ENCODE measurements at places on chromosomes 5 and 9.

- no peak for DNase-seq
Observed at GRCh38 chr9:136044971-136045594, 50.0 kb downstream of the NACC2 start.

GRCh38 chr9:137458194-137459151 lies 661 bp downstream of the NSMF start:
- DNase-seq: no peak

DNA sequence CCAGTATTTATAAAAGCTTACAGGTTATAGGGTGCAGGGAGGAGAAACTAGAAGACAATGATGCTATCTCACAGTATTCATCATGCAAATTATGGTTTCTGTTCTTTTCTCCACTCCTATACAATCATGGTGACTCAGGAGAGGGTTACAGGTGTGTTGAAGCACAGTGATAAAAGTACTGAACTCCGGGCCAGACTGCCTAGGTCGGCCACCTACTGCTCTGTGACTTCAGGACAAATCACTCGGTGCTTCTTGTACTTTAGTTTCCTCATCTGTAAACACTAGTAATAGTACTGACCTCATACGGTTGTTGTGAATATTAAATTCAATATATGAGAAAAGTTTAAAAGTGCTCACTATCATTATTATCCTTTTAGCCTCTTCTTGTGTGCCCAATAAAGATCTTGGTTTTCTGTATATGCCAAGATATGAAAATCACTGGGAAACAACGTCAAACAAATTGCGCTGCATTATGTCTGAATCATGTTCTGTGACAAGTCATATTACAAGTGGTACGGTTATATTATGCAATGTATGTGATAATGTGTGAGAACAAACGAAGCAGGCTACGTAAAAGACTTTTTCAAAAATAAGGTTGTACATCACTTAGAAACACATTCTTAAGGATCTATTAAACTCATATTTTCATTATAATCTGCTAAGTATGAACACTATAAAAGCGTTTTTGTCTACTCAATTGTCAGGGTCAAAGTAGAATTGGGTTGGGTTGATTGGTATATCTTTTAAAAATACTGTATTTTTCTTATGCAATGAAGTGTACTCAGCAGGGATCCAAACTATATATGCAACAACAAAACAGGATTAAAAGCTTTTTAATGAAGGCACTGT lies 153.3 kb downstream of the EFNA5 start:
- DNase-seq: no peak

DNA sequence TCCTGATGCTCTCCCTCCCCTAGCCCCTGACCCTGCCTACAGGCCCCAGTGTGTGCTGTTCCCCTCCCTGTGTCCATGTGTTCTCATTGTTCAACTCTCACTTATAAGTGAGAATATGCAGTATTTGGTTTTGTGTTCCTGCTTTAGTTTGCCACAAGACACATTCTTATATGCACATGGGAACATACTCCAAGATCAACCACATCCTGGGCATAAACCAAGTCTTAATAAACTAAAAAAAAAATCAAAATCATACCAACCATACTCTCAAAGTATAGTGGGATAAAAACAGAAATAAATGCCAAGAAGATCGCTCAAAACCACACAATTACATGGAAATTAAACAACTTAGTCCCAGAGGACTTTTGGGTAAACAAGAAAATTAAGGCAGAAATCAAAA lies 11.2 kb upstream of the ZCCHC9 start:
- DNase-seq: no peak

DNA sequence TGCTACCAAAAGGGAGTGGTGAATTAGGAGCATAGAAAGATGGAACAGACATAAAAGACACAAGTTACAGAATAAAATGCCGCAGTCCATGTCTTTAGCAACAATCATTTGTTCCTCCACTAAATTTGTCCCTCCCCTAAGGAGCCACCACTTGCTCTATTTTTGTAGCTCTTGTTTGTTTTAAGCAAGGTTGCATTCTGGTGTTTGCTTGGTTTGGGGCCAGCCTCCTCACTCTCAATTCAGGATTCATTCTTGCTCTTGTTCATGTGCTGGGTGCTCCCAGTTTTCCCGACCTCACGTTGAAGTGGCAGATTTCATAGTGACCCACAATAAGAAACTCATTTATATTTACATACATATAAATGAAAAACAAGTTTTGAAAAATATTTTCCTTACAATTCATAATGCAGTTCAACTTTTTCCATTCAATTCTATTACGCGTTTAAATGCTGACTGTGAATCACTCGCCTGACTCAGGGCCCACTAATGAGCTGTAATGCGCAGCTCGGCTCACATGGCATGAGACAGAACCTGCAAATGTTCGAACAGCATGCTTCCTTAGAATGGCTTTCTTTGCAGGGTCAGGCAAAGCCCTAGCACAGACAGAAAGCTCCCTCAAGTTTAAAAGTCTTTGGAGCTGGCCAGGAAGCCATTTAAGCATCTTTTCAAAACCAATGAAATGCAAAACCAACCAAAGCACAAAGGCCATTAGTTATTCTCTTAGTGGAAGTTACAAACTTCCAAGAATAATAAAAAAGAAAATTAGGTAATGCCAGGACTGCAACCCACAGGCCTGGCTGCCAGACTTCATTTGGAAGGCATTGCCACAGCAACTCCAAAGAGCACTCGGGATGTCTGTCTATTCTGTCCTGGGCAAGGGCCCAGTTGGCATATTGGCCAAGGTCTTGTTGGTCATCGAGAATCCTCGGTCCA lies 41.7 kb downstream of the RETREG1 start:
- DNase-seq: no peak

- DNase-seq: no peak
Observed at GRCh38 chr9:34809504-34810186, 99.7 kb upstream of the CCL21 start.

DNA sequence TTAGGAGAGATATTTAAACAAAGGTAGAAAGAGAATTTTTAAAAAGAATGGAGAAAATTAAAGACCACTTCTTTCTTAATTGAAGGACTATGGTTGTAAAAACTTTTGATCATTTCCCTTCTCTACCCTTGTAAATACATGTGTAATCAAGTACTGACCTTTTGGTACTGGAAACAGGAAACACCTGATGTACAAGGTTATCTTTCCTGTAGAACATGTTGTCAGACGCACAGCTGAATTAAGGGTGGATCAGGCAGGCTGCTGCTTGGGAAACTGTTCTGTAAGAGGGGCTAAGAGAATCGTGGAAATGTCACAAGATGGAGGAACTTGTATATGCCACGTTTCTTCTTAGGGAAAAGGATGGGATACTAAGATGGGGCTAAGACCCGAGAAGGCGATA lies 341.6 kb downstream of the ZNF608 start:
- no peak for DNase-seq

- no peak for DNase-seq
Observed at GRCh38 chr9:85610074-85610860, 131.5 kb downstream of the AGTPBP1 start.

GRCh38 chr5:127858116-127858784 lies 155.1 kb downstream of the CCDC192 start:
- DNase-seq: no peak

DNA sequence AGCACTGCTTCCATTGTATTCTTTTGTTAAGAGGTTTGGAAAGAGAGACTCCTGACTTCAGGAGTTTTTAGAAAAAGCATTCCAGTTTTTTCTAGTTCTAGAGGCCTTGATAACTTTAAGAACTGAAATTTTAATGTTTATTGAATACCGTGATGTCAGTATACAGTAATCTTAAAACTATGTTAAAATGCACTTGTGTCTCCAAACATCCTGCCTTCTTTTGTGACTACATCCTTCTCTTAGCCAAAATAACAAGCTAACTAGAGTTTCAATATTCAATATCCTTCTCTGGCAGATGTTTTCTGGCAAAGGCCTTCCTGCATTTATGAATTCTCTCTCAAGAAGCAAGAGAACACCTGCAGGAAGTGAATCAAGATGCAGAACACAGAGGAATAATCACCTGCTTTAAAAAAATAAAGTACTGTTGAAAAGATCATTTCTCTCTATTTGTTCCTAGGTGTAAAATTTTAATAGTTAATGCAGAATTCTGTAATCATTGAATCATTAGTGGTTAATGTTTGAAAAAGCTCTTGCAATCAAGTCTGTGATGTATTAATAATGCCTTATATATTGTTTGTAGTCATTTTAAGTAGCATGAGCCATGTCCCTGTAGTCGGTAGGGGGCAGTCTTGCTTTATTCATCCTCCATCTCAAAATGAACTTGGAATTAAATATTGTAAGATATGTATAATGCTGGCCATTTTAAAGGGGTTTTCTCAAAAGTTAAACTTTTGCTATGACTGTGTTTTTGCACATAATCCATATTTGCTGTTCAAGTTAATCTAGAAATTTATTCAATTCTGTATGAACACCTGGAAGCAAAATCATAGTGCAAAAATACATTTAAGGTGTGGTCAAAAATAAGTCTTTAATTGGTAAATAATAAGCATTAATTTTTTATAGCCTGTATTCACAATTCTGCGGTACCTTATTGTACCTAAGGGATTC lies 43.1 kb downstream of the NDFIP1 start:
- DNase-seq: no peak

- no peak for DNase-seq
Observed at GRCh38 chr5:79464695-79465332, 49.1 kb downstream of the HOMER1 start.

DNA sequence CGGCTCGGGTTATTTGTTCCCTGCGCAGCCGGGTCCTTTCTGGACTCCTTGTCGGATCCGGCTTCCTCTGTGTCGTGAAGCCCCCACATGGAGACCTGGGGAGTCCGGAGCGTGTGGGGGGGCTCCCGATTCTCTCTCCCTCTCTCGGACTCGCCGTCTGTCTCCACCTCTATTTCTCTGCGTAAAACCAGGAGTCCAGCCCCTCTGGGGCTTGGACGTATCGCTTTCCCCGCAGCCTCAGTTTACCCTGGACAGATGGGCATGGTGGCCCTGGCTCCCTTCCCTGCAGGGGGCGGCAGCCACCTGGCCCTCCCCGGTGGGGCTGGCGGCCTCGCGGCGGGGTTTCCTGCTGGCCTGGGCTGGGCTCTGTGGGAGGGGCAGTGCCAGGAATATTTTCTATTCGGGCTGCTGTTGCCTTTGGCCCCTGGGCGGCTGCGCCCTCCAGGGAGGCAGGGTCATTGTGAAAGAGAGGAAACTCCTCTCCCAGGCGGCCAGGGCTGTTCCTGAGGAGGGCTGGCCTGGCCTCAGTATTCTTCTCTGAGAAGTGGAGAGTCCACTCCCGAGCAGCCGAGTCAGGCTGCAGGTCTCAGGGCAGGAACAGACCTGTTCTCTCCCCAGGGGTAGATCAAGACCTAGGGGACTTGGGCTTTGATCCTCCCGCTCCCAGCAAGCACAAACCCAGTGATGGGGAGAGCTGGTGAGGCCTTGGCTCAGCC lies 665 bp downstream of the ASS1 start:
- no peak for DNase-seq

DNA sequence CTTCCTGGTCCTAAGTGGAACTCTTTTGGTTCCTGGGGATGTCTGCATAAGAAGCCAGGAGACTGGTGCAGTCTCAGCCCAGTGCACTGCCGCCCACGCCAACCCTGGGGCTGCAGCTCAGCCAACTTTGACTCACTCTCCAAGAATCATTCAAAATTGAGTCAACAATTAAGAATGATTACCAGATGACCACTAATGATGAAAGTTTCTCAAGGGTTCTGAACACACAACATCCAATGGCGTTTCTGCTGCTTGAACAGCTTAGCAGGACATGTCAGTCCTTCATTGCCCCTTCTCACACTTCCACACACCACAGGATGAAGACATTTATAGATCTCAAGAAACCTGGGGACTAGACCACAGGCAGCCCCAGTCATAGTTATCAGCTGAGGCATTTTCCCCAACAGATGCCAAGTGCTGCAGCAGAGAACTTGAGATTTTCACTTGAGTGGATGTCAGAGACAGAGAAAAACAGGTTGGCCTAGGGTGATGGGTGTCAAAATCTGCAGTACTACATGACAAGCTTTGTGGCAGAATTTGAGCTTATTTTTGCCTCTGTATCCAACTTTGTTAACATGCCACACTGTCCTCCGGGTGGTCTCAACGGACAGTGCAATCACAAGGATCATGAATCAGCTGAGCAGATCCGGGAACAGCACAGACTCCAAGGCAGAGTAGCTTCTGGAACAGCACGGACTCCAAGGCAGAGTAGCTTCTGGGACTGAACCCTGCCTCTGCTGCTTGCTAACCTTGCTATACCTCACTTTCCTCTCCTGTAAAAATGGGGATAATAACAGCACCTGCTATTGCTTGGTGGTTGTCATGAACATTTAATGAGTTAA lies 356.1 kb downstream of the SPOCK1 start:
- DNase-seq: no peak

GRCh38 chr9:101508211-101508610 lies 25.4 kb upstream of the RNF20 start:
- DNase-seq: no peak

DNA sequence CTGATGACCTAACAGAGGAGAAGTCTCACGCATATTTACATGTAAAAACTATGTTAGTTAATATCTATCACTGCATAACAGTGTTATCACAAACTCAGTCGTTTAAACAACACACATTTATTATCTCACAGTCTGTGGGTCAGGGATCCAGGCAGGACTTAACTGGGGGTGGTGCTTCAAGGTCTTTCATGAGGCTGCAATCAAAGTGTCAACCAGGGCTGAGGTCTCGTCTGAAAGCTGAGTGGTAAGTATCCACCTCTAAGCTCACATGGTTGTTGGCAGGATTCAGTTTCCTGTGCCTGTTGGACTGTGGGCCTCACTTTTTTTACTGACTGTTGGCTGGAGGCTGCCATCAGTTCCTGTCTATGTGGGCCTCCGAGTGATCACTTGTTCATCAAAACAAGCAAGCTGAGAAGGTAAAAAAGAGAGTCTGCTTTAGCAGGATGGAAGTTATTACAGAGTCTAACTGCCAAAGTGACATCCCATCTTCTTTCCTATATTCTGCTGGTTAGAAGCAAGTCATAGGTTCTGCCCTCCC lies 188.6 kb downstream of the CARTPT start:
- DNase-seq: no peak

GRCh38 chr9:106350777-106351176 lies 512.2 kb upstream of the ZNF462 start:
- no peak for DNase-seq

GRCh38 chr9:91676046-91676445 lies 252.4 kb upstream of the NFIL3 start:
- no peak for DNase-seq

DNA sequence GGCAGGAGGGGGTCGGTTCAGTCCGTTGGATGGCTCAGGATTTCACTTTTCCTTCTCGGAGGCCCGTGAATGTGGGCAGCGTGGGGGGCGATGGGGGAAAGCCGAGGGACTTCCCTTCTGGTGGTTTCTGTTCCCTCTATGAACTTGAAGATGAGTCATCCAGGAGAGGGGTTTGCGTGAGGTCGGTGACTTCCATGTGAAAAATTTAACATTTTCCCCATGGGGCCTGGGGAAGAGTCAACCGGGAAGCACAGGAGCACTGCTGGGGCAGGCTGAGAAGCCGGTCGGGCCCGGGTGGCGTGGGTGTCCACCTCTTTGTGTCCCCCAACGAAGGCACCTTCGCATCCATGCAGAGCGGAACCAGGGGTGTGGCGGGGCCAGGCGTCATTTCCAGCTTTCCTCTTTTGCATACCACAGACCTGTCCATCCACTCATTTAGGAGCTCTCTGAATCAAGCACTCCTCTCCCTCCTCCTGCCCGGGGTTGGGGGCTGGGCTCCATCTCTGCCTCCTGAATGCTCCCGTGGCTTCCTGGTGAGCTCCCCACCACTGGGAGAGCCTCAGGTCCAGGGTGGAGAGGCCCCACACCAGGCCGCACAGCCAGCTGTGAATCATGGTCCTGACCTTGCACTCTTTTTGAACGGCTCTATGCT lies 68.4 kb downstream of the ANKRD33B start:
- DNase-seq: no peak

GRCh38 chr5:37400501-37400900 lies 21.4 kb downstream of the WDR70 start:
- DNase-seq: no peak

- DNase-seq: no peak
Observed at GRCh38 chr9:70477907-70478480, 63.5 kb upstream of the KLF9 start.
